K562 (cell line): ENCODE measurements at places on chromosomes 5 and 9. TPM values are rescaled to one million over a fixed set of nuclear protein-coding genes. Genes with fewer than 3 reads are reported as not detected.
A peak's percentile ranks its signal among the peaks of the same experiment; 100 is the strongest.

- H3K27me3 ChIP-seq, result no peaks in the 10 kb centered on the region
- no peak for DNase-seq
- H3K4me3 ChIP-seq, result no peak overlapping the region
- no peaks in the 10 kb centered on the region for H3K36me3 ChIP-seq
Measured at GRCh38 chr5:83586874-83587776, 115.6 kb downstream of the VCAN start.

The B4GALT1 gene
- 22.0 and 26.8 TPM in 2 replicates for total RNA-seq

DNA sequence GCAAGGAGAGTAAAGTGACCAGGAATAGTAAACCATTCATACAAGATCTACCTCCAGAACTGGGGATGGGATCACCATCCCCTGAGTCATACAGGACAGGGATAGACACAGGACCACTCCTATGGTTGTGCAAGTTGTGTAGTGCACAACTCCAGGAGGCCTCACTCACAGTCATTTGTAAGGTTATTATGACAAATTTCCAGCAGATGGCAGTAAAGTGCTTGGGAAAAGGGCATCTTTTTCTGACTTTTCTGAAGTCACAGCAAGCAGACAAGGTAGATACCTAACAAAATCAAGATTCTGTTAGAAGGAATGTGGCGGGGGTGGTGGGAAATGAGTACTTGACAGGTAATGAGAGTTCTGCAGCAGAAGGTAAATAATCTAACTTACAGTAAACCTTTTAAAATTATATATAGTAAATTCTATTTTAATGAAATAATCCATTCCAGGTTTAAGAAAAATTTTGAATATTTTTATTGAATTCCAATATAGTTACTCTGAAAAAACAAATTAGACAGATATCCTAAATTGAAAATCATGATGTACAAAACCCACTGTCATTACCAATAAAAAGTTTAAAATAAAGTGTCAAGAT lies 16.7 kb upstream of the KIF27 start:
- H3K4me1 ChIP-seq, result no peaks in the 10 kb centered on the region
- H3K27me3 ChIP-seq, result no peaks in the 10 kb centered on the region
- H3K27ac ChIP-seq, result no peak overlapping the region
- peak; percentile 54 for DNase-seq
- peaks cover 46% of the 10 kb centered on the region; the same call in 1 of the 3 replicates for H3K36me3 ChIP-seq

GRCh38 chr9:120568816-120569215 lies 11.2 kb downstream of the CDK5RAP2 start:
- DNase-seq, result no peak
- H3K27ac ChIP-seq, result no peak overlapping the region
- no peaks in the 10 kb centered on the region for H3K27me3 ChIP-seq
- no peaks in the 10 kb centered on the region for H3K4me1 ChIP-seq
- H3K4me3 ChIP-seq, result no peak overlapping the region
- H3K36me3 ChIP-seq, result peaks cover 83% of the 10 kb centered on the region

The SPAG8 gene
- 0.36 and 0.40 TPM in 2 replicates for total RNA-seq
